ENCODE measurements at places on chromosomes 3 and 15. TPM values are rescaled to one million over a fixed set of nuclear protein-coding genes. Genes with fewer than 3 reads are reported as not detected.

The GALK2 gene
- total RNA-seq: 21.1 TPM

- no peak for DNase-seq
Measured at GRCh38 chr15:45100884-45101625, 12.9 kb downstream of the DUOX2 start.

The ATP2B2 gene
- total RNA-seq: 0.07 TPM

The SLC7A14 gene
- 0.93 TPM for total RNA-seq

DNA sequence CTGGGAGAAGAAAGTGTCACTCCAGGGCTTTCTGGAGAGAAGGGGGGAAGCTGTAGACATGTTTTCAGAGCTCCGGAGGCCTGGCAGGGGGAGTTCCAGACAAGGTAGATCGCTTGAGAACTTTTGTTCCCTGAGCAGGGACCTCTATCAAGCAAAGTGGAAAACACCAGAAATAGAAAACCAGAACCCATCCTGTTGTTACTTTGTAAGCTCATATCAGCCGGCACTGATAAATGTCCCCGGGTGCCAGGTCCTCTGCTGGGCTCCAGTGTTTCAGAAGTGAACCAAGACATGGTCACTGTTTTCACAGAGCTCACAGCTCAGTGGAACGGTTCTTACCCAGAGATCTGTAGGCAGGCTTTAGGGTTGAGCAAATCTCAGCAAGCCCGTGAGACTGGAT lies 13.5 kb downstream of the HDDC3 start:
- no peak for DNase-seq

DNA sequence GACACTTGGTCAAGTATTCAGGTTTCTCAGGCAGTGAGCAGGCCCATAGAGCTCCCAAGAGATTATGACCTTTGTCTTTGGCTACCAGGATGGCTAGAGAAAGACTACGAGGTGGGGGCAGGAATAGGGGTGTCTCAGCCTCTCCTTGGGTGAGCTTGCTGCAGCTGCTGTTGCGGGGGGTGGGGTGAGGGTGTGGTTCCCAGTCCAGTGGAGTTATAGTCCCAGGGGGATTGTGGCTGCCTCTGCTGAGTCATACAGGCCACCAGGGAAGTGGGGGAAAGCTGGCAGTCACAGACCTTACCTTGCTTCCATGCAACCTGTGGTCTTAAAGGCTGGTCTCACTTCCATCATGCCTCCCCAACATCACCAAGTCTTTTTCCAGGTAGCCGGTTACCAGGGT lies 31.7 kb downstream of the ATP2C1 start:
- no peak for DNase-seq

DNA sequence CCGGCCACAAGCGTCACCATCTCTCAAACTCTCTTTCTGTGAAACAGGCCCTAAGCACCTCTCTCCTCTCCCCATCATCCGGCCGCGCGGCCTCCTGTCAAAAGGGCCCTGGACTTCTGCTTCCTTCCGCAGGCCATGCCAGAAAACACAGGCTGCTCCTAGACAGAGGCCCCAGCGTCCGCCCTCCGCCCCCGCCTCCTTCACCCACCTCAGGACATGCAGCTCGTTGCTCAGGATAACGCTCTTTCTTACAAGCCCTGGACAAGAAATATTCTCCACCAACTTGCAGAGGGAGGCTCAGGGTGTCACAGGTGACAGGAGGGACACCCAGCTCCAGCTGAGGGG lies 212.0 kb downstream of the XXYLT1 start:
- no peak for DNase-seq

GRCh38 chr15:74050127-74050526 lies 32.2 kb downstream of the GOLGA6A start:
- no peak for DNase-seq

DNA sequence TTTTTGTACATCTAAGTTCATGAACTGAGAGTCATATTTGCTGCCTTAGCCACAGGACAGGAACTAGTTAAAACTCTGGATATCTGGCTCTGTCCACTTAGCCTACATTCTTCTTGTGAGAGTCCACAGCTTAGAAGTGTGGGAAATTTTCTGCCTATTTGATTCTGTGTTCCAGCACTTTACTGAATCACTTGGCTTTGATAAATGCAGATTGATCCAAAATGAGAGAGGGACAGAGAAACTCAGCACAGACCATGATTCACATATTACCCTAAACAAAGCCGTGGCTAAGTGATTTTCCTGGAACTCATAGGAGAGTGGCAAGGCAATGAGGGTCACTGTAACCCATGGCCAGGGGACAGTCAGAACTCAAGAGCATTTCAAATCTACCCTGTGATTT lies 87.5 kb upstream of the CADPS start:
- DNase-seq: no peak

The RBM15B gene
- total RNA-seq: 69.7 TPM

The IL12A gene
- not detected for total RNA-seq

- DNase-seq: no peak
Measured at GRCh38 chr3:170055209-170055608, 17.4 kb downstream of the GPR160 start.

- DNase-seq: no peak
Measured at GRCh38 chr3:43366885-43367284, 80.5 kb downstream of the SNRK start.

The SLC41A3 gene
- total RNA-seq: 62.4 TPM

- DNase-seq: no peak
Measured at GRCh38 chr3:178875836-178876235, 195.8 kb downstream of the ZMAT3 start.

DNA sequence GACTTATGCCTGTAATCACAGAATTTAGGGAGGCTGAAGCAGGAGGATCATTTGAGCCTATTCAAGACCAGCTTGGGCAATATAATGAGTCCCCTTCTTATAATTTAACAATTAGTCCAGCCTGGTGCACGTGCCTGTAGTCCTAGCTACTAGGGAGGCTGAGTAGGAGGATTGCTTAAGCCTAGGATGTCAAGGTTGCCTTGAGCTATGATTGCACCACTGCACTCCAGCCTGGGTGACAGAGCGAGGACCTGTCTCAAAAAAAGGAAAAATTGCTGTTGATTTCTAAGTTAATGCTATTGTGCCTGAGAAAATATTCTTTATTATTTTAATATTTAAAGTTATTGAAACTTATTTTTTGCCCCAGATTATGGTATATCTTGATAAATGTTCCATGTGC lies 159.0 kb downstream of the NLGN1 start:
- no peak for DNase-seq

DNA sequence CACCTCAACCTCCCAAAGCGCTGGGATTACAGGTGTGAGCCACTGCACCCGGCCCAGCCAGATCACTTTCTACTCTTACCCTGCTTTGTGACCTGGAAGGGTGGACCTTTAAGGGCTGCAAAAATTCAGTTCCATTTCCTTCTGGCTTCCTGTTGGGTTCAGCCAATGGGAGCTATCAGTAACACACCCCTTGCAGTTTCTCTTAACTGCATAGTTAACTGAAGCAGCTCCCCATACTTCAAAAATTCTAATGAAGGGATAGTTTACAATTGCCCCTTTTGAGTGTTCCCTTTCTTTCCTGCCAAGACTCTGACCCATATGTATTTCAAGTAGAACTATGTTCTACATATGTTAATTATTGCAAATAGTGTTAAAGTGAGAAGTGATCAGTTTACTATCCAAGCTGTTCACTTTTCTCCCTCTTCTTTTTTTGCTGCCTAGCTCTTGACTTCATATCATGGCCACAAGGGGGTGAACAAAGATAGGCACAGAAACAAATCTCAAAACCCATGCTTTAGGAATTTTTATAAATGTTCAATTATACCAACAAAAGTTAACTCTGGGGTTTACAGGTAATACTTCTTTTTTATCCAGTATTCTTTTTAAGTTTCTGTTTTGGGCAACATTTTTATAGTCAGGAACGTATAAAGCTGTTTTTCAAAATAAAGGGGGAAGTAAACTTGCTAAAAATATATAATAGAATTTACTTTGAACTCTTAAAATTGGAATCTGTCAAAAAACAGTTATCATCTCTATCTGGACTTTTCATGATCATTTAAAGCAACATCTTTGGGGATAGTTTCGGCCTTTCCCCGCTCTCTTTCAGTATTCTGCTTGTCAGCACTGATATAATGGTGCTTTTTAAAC lies 8.1 kb downstream of the PGBD4 start:
- no peak for DNase-seq

The LRRIQ4 gene
- 0.31 TPM for total RNA-seq

DNA sequence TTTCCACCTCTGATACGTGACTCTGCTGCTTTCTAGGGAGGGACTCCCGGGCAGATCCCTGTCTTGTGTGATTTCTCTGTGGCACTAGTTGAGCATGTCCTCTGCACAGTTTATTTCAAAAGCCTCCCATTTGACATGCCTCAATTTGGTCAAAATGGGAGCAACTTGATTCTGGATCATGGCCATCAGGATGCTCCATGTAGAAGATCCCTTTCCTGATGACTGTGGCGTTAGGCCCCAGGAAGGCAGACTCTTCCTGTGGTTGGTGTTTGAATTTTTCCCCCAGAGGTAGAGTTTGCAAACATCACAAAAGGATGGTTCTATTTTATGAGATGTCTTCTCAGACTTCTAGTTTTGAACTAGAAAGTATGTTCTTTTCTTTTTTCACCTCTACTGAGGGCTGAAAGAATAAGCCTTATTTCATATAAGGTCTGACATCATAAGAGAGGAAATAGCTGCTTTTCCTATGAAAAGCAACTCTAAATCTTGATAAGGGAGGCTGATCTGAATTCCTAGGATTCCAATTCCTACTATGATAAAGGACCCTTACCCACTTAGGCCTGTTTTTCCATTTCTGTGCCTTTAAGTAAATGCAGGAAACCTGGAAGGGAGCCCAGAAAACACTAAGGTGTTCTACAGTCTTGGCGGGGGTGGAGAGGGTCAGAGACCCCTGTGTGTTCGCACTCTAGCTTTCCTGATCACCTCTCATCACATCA lies 243.8 kb upstream of the CHRM5 start:
- DNase-seq: no peak

The TAGLN3 gene
- total RNA-seq: 9.0 TPM

- DNase-seq: no peak
Measured at GRCh38 chr15:79093352-79093935, 2.9 kb upstream of the RASGRF1 start.

GRCh38 chr3:138938056-138938876 lies 8.7 kb downstream of the FOXL2 start:
- no peak for DNase-seq

DNA sequence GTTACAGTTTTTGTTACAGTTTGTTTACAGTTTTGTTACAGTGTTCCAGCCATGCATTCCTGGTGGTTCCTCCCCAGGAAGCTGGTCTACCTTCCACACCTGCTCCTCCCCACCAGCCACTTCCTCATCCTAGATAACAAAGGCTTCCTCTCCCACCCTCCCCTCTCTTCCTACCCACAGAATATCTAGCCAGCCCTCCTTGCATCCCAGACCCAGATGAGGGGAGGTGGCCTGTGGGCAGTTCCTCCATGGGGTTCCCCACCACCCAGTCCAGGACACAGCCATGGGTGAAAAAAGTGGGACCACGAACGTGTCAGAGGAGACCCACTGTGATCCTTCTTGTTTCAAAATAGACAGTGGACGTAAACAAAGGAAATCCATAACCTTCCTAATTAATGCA lies 122.8 kb upstream of the ABHD17C start:
- DNase-seq: no peak

- no peak for DNase-seq
Measured at GRCh38 chr15:98966091-98966787, 41.4 kb downstream of the PGPEP1L start.

DNA sequence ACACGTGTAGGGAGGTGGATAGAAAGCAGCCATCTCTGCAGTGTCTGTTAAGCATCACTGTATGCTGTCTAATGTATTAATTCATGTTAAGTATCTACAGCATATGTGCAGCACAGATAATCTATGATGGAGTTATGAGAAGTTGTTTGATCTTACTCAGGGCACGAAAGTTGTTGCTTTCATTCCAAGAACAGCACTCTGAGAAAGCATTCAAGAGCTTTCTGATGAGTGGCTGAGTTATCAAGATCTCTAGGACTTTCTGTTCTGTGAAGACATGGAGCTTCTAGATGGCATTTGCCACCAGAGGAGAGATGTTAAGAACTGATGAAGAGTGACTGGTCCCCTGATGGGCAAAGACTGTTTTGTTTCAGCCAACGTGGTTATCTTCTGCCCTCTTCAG lies 22.6 kb upstream of the TPRG1 start:
- no peak for DNase-seq

DNA sequence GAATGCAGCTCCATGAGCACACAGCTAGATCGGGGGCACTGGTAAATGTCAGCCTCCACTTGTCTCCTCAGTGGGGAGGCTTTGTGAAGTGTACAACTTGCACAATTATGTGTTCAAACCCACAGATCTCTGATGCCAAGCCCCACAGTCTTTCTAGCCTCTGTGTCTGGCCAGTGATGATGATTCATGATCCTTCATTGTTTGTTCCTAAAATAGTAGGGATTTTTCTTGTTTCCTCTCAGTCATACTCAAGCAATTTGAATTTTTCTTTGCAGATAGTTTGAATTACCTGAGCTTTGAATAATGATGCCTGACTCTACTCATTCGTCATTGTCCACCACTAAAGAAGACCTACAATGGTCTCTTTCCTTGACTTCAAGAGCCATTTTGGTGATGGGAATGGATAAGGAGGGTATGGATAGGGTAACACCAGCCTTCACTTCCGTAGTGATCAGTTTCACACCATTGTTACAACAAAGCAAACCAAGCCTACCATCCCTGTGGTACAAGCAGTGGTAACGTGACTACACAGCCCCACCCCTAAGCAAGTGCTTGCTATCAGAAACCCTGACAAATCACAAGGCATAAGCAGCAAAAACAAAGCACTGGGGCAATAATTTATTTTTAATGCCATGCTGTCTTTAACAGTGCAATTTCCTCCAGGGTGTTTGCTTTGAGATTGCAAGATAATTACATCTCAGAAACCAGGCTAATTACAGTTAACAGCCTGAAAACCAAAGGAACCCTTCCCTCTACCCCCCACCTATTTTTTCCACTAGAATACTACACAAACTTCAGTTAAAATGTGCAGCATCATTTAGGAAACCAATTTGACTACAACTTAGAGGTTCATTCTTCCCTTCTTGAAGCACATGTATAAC lies 114.1 kb upstream of the PPP2R3A start:
- DNase-seq: no peak

- no peak for DNase-seq
Measured at GRCh38 chr3:30750967-30751366, 143.5 kb downstream of the GADL1 start.

The CACNA1D gene
- 6.3 TPM for total RNA-seq

DNA sequence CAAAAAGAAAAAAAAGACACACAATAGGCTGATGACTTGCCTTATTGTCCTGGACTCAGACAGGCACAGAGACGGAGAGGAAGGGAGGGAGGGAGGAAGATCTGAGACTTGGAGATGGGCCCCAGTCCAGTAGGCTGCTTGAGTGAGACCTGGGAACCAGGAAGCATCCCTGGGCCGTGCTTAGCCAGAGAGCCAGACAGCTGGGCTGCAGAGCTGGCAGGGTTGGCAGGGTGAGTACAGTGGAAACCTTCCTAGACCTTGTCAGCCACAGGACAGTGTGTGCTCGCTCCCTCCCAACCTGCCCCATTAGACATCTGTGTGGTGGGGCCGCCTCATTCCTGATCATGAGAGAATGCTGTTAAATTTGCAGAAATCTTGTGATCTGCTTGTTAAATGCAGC lies 107.9 kb upstream of the ALDH1A3 start:
- no peak for DNase-seq

DNA sequence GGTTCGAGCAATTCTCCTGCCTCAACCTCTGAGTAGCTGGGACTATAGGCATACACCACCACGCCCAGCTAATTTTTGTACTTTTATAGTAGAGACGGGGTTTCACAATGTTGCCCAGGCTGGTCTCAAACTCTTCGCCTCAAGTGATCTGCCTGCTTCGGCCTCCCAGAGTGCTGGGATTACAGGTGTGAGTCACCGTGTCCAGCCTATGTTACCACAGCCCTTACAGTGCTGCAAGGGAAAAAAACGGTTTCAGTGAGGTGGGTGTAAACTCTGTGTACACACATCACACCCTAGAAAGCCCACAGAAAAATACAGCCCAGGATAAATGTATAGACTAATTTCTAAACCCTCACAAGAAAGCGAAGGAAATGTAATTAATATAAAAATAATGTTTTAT lies 103.5 kb upstream of the AKAP13 start:
- no peak for DNase-seq
